Stimulated activated CD8-positive, alpha-beta memory T cell treated with anti-CD3 and anti-CD28 coated beads, Interleukin-2, amount 100 ng/mL, for 1 hour (primary cell): ENCODE measurements at places on chromosomes 12 and 14.

DNA sequence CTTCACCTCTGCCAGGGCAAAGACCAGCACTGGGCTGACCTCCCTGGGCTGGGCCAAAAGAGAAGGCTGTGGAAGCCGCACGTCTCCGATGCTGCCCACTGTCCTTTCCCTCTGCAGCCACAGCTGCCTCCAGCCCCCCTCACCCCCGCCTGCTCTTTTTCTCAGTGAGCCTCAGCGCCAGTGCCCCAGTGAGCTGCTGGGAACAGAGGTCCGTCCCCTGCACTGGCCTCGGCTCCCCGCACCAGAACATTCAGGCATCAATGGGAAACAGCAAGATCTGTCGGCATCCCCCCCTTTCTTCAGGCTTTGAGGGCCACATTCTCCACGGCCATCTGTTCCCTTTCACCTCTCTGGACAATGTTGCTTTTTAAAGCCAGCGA lies 398.1 kb downstream of the ZFP36L1 start:
- DNase-seq, result no peak

- DNase-seq, result no peak
Observed at GRCh38 chr14:84927096-84927827, 602.7 kb upstream of the FLRT2 start.

- no peak for DNase-seq
Observed at GRCh38 chr12:93713060-93713459, 35.9 kb downstream of the CRADD start.

GRCh38 chr12:2378835-2379330 lies 326.1 kb downstream of the CACNA1C start:
- DNase-seq, result no peak
